ENCODE measurements at places on chromosomes 11 and 22.
A peak's percentile ranks its signal among the peaks of the same experiment; 100 is the strongest.

DNA sequence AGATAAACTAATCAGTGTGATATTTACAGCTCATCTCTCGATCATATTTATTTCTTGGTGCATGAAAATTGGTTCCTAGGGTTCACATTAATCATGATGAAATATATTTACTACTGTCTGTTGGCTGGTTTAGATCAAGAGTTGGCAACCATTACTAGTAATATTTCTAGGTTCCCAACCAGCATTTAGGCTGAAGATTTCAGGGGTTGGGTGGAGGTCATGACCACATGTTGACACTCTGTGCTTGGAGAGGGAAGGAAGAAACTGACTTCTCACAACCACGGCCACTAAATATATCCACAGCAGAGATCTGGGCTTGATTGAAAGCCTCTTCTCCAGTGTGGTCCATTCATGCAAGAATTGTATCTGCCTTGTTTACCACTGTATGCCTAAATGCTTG, 87.9 kb downstream of the ALX4 start:
- DNase-seq, result no peak

GRCh38 chr22:38948181-38948940, 9.0 kb upstream of the APOBEC3A start:
- no peak for DNase-seq

- DNase-seq, result no peak
Observed at GRCh38 chr11:94303966-94304958, at the start of gene IZUMO1R. Gene IZUMO1R (plus strand): TSS chr11:94304580. CDS start chr11:94305637, 1,057 bp downstream.

DNA sequence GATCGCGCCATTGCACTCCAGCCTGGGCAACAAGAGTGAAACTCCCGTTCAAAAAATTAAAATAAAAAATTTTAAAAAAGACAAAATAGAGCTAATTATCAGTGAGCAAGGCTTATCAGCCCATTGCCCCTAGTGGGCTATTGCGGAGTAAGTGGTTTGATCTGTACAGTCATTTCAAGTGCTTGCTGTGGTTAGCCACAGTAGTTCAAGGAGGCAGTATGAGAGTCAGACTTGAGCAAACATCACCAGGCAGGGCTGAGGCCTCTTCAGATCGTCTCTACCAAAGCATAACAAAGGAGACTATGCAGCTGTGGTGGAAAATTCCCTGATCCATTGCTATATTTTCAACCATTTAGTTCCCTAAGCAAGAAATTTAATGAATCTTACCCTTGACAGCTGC, 4.3 kb upstream of the SBF2 start:
- DNase-seq, result no peak

GRCh38 chr11:134276396-134277182, 410 bp downstream of the GLB1L3 start:
- no peak for DNase-seq

GRCh38 chr11:64585150-64585549, 5.9 kb upstream of the SLC22A12 start:
- DNase-seq, result no peak

DNA sequence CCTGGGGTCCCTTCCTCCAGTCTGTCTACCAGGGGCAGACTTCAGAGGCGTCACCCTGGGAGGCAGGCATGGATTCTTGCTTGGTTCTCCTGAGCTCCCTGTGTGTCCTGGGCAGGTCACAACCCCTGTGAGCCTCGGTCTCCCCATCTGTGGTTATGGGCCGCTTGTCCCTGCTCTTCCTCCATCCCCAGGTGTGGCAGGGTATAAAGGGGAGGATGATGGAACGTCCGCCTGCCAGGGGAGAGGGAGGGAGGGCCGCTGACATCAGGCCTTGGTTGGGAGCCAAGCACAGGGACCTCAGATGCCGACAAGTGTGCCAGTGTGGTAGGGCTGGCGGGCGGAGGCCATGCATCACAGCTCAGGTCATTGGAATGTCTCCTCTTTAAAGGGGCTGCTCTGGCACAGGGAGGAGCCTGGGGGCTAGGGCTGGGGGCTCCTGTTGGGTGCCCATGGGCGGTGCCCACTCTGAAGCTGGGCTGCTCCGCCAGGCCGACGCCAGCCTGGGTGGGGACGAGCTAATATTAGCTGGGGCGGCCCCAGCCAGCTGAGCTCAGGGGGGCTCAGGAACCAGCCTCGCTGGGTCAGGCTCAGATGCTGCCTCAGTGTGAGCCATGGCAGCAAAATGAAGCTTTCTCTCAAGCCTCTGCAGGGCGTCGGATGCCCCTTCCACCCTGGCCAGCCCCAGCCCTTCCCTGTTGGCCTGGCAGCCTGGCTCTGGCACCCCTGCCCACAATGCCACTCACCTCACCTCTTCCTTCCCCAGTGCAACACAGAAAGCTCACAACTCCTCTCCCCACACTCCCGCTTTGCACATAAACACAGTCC, 12.8 kb downstream of the KCNC1 start:
- DNase-seq, result no peak

- no peak for DNase-seq
Observed at GRCh38 chr11:103959279-103959942, 77.0 kb upstream of the DDI1 start.

- no peak for DNase-seq
Observed at GRCh38 chr11:34936945-34937629, 20.7 kb downstream of the PDHX start.

- DNase-seq, result peak; percentile 42
Observed at GRCh38 chr11:79076526-79077115, 364.2 kb downstream of the TENM4 start.

GRCh38 chr22:22218302-22218701, 26.3 kb upstream of the VPREB1 start:
- no peak for DNase-seq

DNA sequence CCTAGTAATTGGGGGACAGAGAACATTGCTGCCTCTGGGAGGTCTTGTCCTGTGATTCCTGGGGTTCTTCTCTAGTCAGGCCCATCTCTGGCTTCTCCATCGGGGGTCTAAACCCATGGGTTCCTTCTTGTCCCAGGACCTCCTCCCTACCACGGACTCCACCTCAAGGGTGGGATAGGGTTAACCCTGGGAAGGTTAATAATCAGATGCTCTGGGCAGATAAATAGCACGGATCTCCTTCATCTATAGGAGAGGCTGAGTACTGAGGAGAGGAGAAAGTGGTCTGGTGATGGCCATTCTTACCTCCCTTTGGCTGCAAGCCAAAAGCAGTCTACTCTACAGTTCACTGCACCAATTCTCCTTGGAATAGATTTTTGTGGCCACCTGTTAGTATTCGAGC, 10.5 kb downstream of the HEPHL1 start:
- DNase-seq, result no peak

- peak; percentile 99 for DNase-seq
Observed at GRCh38 chr11:65354265-65355012, at the start of gene TIGD3. Gene TIGD3 (plus strand): TSS chr11:65354751. CDS start chr11:65355809, 1,058 bp downstream.

GRCh38 chr11:120532082-120532831, 20.7 kb downstream of the GRIK4 start:
- DNase-seq, result no peak

DNA sequence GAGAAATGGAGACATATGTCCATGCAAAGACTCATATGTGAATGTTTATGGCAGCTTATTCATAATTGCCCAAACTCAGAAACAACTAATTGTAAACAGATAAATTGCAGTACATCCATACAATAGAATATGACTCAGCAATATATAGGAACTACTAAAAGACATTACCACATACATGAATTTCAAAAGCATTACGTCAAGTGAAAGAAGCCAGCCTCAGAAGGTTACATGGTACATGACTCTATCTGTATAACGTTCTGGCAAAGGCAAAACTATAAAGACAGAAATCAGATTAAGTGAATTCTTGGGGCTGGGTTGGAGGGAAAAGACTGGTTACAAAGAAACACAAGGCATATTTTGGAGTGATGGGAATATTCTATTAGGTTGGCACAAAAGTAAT, 7.2 kb downstream of the KCTD21 start:
- DNase-seq, result no peak

GRCh38 chr11:72239313-72239848, 4.6 kb downstream of the PHOX2A start:
- DNase-seq, result peak; percentile 63

DNA sequence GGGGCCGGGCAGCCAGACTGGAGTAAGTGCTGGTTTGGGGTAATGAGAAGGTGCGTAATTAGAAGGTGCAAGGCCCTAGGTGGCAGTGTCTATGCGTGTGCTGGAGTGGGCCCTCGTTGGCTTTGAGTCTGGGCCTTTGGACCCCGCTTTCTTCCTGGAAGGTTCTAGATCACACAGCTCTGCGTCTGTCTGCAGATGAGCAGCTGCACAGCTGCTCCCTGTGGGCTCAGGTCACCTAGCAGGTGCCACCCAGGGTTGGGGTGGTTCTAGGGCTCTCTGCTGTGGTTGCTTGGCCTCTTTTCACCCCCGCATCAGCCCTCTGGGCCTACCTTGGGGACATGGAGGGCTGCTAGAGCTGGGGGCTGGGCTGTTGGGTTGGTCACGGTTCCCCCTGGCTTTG, 10.3 kb downstream of the RELT start:
- DNase-seq, result no peak

DNA sequence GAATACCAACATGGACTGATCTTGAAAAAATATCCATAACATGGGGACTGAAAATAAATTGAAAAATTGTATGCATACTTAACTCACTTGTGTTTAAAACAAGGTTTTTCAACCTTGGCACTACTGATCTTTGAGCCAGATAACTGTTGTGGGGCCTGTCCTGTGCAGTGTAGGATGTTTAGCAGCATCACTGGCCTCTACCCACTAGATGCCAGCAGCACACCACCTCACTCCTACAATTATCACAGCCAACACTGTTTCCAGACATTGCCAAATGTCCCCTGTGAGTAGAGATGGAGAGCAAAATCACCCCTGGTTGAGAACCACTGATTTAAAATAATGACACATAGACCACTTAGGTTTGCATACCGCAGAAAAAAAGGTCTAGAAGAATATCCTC, 45.0 kb upstream of the SLC1A2 start:
- DNase-seq, result no peak

DNA sequence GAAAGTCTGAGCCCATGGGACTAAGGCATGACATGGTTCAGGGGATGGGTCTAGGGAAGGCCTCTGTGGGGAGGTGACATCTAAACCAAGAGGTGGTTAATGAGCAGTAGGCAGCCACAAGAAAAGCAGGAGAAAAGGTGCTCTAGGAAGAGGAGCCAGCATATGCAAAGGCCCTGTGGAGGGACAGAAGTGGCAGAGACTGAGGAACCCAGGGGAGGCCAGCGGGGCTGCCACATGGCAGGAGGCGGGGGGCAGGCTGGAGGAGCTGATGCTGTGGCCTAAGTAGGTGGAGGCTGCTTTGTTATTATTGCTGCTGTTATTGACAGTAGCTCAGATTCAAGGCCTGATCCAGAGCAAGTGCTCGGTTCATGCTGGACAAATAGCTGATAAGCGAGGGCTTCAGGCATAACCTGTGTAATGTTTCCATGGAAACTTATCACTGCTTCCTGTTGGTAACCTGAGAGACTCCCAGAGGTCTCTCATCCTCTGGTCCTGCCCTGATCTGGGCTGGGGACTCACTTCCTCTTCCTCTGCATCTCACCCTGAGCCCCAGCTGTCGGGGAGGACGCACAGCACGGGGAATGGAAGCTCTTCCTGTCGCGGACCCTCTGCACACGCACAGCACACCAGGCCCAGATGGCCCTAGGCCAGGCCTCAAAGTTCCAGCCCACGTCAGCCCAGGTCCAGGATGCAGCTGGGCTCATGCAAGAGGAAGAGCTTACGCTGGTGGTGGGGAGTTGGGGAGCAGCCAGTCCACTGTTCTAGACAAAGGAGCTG, 75.2 kb upstream of the TP53I11 start:
- DNase-seq, result no peak

GRCh38 chr11:113045146-113045545, 83.9 kb downstream of the NCAM1 start:
- DNase-seq, result no peak

DNA sequence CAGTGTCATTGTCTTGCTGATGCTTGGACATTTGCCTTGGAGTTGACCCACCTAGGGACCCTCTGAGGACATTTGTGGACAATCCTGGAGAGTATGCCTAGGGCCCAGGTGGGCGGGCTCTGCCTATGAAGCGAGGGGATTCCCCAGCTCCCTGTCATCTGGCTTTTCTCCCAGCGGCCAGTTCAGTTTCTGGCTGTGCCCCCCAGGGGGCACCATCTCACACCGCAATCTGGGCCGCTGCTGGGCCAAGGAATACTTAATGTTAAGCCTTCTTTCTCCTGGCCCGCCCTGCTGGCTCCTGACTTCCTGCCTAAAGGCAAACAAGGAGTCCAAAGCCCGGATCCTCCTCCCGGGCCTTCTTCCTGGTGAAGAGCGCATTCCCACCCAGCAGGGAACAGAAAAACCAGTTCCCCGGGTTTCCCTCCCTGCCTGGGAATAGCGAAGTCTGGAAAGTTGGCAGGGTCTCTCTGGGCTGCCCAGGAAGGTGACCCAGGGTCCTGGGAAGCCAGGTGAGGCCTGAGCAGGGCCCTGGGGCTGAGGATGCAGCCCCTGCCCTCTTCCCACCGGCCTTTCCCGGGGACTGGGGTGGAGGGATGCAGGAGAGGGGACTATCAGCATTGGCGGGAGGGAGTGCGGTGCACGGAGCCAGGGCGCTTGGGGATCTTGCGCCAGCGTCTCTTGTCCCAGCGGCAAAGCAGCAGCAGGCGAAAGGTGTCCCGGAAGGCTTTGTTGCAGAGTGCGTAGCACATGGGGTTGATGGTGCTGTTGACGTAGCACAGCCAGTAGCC, 11.9 kb downstream of the CHRM1 start:
- DNase-seq, result peak; percentile 91

- no peak for DNase-seq
Observed at GRCh38 chr11:131662317-131662972, 292.0 kb downstream of the NTM start.

- no peak for DNase-seq
Observed at GRCh38 chr11:122085712-122086111, 30.3 kb downstream of the BLID start.

DNA sequence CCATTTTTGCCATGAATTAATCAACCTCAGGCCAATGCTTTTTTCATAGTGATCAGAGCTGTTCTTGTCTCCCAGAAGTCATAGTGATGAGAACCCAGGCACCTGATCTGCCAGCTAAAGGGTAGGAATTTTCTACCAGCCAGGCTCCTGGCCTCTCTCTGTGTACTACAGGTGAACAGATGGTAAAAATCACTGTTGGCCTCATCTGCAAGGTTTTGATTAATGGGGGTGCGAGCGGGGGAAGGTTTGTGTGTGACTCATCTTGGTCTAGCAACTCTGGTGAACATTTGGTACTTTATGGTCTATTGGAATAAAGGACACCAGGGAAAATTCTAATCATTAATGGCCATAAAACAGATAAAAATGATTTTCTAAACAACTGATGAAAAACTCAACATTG, 14.4 kb upstream of the APOL4 start:
- DNase-seq, result no peak
